ENCODE measurements at places on chromosomes 4 and X.

GRCh38 chrX:78754917-78755316 is 7.4 kb downstream of the LPAR4 start:
- DNase-seq, result no peak

- DNase-seq, result no peak
Observed at GRCh38 chr4:155676430-155676825, 9.8 kb downstream of the GUCY1A1 start.

DNA sequence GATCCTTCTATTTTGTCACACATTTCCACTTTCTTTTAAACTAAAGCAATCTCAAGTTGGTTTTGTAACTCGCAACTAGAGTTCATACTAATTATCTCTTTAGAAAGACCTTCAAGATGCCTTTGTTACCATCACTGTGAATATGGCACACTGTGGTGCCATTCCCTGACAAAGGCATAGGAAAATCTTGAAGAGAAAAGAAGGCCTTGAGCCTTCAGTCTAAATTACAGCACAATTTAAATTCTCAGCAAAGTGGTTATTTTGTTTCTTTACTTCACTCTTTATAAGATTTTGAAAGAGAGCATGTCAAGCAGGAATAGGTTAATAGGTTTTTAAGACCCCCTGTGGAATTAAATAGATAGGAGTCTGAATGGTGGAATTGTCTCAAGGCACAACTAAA is 89.0 kb upstream of the BANK1 start:
- DNase-seq, result no peak

GRCh38 chrX:69072486-69073006 is 92.7 kb downstream of the PJA1 start:
- peak; percentile 59 for DNase-seq

DNA sequence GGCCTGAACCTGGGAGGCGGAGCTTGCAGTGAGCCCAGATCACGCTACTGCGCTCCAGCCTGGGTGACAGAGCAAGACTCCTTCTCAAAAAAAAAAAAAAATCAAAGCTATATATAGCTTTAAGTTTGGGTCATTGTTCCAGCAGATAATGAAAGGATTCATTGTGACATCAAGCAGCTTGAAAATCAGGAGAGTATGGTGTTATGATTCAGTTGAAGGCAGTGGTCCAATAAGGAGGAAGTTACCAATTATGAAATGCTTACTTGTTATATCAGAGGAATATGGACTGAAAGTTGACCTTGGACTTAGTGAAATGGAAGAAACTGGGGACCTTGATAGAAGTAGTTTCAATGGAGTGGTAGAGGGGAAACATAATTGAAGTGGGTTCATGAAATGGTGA is 140.4 kb upstream of the MAD2L1 start:
- DNase-seq, result no peak

DNA sequence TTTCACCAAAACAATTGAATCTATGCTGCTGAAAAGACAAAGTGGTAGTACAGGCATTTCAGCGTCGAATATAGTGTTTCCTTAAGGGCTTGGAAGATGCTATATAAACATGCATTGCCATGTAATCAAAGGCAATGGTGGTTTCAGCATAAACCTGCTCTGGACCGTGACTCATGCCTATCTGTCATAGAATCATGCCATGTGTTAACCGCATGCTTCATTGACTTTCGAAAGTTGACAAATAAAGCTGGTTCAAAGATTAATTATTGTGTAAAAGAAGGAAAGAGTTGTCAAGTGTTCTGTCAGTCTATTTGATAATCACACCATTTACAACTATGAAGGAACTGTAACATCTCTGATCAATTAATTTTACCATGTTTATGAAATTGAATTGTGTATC is 83.2 kb downstream of the FUNDC1 start:
- no peak for DNase-seq

GRCh38 chrX:10769195-10769594 is 148.8 kb upstream of the MID1 start:
- DNase-seq, result no peak

DNA sequence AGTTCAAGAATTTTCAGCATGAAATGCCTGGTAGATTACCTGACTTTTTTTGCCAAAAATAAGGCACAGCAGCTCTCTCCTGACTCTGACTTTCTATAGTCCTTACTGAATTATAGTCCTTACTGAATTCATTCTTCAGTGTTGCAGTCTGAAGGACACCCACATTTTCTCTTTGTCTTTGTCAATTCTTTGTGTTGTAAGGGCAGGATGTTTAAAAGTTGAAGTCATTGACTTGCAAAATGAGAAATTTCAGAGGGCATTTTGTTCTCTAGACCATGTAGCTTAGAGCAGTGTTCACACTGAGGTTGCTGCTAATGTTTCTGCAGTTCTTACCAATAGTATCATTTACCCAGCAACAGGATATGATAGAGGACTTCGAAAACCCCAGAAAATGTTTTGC is 168.0 kb downstream of the SOWAHB start:
- no peak for DNase-seq

- no peak for DNase-seq
Observed at GRCh38 chr4:55466001-55466400, 70.2 kb downstream of the TMEM165 start.

GRCh38 chr4:147285751-147286150 is 195.1 kb upstream of the EDNRA start:
- no peak for DNase-seq

- no peak for DNase-seq
Observed at GRCh38 chr4:4422856-4423499, 36.1 kb downstream of the NSG1 start.

DNA sequence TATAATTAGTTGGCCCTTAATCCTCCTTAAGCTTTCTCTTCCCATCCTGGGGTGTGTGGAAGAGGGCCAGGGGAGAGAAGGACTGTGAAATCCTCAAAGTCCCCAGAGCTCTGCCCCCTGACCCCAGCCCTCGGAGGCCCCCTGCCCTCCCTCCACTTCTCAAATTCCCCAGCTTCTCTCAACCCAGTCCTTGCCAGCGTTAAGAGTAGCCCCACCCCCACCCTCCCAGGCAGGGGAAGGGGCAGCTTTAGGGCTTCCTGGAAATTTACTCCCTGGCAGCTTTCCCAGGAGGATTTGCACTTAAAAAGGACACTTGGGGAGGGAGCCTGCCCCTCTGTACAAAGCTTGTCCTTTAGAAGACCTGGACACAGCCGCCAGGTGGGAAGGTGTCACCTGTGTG is 11.8 kb upstream of the CD40LG start:
- no peak for DNase-seq

DNA sequence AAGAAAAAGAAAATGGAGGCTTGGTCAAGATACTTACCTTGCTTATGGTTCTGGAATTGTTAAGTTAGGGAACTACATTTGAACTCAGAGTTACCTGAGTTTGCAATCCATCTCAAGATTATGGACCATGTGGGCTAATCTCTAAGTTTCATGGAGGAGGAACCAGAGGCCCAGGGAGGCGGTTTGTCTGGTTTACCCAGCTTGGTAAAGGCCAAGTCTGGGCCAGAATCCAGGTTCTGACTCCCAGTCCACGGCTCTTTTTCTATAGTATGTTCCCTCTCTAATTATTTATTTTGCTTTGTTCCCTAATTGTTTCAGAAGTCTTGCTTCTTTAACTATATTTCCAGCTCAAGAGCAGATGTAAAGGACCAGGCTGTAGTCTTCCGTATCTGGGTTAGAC is 168.1 kb downstream of the FRAS1 start:
- no peak for DNase-seq

All from cardiac septum (tissue), 1 donor.